ENCODE measurements at places on chromosomes 5 and 9. TPM values are rescaled to one million over a fixed set of nuclear protein-coding genes. Genes with fewer than 3 reads are reported as not detected.

The SLC6A3 gene
- total RNA-seq, result 0.08 TPM

The RNF183 gene
- not detected for total RNA-seq

The FOXI1 gene
- not detected for total RNA-seq

The PCDHGA11 gene
- not detected for total RNA-seq

The ZBTB34 gene
- 8.7 TPM for total RNA-seq

The HRCT1 gene
- total RNA-seq, result not detected

The PRLR gene
- total RNA-seq, result not detected

The PLEKHG4B gene
- total RNA-seq, result 0.10 TPM

The LRRC19 gene
- not detected for total RNA-seq

DNA sequence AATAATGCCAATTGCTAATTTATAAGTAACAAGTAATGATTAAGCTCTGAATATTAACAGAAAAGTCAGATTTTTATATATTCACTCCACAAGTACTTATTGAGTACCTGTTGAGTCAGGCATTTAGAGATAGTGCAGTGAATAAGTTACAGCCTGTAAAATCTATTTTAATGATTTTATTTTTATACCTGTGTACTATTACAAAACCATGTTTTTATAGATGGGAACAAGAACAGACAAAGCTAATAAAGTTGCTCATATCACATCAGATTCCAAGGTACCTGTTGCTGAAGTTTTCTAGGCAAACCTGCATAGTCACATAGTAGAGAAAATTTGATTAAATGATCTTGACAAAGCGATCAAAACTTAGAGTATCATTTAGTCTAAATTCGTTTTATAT, 623.7 kb downstream of the EFNA5 start:
- no peak for DNase-seq

- DNase-seq, result no peak
Measured at GRCh38 chr5:39760385-39761198, 335.8 kb upstream of the DAB2 start.

DNA sequence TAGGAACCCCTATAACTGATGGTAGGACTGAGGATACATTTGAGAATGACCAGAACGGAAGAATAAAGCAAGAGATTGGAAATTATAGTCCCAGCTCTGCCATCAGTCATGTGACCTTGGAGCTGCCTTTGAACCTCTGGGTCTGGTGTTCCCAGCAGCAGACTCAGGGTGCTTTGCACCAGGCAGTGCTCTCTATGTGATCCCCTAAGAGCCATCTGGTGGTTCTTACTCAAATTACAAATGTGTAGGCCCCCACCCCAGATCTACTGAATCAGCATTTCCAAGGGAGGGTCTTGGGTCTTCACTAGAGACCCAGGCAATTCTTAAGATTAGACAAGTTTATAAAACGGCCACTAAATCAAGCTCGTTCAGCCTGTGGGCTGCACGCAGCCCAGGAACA, 40.2 kb upstream of the PRDM12 start:
- no peak for DNase-seq

- no peak for DNase-seq
Measured at GRCh38 chr9:517993-518392, 303.3 kb downstream of the DOCK8 start.

DNA sequence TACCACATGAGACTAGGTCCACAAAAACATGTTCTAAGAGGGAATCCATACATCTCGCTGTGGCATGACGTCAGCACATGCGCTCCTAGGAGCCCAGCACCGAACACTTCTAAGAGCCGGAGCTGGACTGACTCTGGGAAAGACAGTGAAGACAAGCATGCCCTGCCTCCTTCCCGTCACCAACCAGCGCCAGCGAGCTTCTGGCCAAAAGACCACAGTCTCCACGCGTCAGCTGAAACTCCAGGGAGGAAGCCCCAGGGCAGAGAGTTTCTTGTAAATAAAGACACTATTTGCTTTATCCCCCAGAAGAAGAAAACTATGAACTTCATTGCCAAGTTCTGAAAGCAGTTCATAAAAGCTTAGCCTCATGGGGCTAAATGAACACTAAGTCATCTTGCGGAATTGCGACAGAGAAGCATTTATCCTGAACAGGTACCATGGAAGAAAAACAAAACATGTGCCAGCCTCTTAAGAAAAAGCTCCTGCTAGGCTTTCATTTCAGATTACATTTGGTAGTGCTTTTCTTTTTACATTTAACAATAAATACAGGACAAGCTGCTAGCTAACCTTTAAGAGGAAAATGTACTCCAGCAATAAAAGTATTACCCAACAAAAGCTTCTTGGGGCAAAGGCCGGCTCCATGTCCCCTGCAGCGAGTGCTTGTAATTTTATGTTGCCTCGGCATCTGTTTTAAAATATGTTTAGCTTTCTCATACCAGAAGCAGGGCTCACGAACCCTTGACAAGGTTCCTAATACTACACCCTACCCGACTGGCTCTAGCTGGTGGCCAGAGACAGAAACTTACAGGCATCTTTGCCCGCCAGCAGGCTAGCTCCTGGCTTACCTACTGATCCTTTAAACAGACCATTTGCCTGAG, 96.5 kb downstream of the PRRT1B start:
- no peak for DNase-seq

DNA sequence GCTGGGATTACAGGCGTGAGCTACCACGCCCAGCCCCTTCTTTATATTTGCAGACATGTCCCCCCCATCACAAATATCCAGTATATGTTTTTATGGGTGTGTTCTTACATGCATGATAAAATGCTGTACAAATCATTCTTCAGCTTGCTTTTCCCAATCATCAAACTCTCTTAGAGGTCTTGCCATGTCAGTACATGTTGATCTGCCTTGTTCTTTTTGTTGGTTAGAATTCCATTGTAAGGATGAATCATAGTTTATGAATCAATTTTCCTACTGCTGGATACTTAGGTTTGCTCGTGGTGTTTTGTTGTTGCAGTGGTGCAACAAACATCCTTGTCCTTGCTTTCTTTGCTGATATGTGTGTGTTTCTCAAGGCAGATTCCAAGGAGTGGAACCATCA, 79.9 kb upstream of the NEURL1B start:
- no peak for DNase-seq

DNA sequence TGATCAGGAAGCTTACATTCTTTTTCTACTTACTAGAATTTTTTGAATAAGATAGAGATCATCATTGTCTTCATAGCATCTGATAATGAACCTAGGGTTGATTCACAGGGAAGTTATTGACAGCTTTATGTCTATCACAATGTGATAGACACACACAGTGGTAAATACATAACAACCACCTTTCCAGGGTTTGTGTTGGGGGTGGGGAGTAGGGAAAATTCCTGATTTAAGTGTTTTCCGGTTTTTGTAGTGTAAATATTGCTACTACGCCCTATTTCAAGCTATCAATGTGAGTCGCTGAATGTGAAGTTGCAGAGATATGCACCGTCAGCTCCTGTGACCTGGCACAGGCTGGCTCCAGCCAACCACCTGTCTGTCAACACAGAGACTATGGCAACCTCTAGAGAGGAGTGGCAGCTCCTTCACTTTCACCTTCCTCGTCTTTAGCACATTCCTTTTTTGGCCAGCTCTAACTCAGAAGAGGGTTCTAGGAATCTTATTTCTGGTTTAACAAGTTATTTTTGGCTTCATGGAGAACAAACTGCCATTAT, 224.9 kb downstream of the MAT2B start:
- DNase-seq, result no peak

GRCh38 chr9:136787690-136788400, 3.3 kb upstream of the TMEM141 start:
- DNase-seq, result peak; percentile 81

GRCh38 chr5:6490693-6491092, 42.0 kb downstream of the UBE2QL1 start:
- no peak for DNase-seq

- no peak for DNase-seq
Measured at GRCh38 chr5:74401946-74402320, 238.6 kb downstream of the ENC1 start.

- DNase-seq, result no peak
Measured at GRCh38 chr5:893711-894110, 1.0 kb downstream of the TRIP13 start.

GRCh38 chr5:92574023-92574422, 1007.0 kb downstream of the NR2F1-AS1 start:
- no peak for DNase-seq

DNA sequence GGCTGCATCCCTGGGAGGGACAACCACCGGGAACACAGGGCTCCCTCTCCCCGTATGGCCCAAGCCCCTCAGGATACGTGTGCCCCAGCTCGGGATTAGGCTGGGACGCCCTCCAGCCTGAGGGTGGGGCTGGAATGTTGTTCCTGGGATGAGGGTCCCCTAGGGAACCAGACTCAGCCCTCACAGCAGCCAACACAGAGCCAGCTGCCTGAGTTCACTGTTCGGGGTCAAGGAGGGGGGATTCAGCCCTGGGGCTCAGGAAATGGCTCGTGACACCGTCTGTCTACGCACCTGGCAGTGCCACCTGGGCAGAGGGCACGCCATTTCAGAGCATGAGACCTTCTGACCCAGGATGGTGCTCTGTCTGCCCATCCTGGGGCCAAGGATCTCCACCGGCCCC, 8.9 kb downstream of the RNF44 start:
- DNase-seq, result no peak

DNA sequence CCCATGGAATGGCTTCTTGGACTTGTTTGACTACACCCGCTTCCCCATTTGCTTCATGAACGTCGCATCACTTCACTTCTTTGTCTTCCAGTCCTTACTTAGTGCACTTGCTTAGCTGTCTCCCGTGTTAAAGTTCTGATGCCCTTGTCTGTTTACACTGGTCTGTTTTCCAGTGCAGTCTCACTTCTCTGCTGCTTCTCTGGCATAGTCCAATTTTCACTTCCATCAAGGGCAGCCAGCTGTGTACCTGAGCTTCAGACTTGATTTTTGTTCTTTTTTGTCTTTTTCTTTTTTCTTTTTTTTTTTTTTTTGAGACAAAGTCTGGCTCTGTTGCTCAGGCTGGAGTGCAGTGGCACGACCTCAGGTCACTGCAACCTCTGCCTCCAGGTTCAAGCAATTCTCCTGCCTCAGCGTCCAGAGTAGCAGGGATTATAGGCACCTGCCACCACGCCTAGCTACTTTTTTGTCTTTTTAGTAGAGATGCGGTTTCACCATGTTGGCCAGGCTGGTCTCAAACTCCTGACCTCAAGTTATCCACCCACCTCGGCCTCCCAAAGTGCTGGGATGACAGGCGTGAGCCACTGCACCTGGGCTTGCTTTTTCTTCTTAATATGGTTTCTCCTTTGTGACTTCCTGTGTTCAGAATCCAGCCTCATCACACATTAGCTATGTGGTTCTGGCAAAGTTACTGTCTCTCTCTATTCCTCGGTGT, 75.4 kb downstream of the LRRC70 start:
- no peak for DNase-seq

- no peak for DNase-seq
Measured at GRCh38 chr9:101465326-101465915, 29.8 kb upstream of the ALDOB start.

DNA sequence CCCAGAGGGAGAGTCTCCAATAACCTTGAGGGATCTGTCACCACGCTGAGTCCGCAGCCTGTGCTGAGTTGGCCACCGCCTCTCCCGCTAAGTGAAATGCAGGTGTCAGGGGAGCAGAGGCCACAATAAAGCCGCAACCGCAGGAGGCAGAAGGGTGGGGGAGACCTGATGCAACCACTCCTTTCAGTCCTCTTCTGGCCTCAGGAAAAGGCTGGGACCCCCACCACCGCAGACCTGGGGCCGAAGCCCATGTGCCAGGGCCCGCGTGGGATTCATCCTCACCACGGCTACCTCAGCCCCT, 576 bp downstream of the MAP1B start:
- no peak for DNase-seq

GRCh38 chr5:112205846-112206245, 213.2 kb downstream of the EPB41L4A start:
- DNase-seq, result no peak

- no peak for DNase-seq
Measured at GRCh38 chr9:115109486-115109885, 8.5 kb downstream of the TNC start.

- no peak for DNase-seq
Measured at GRCh38 chr5:54443270-54443669, 12.2 kb upstream of the HSPB3 start.

- no peak for DNase-seq
Measured at GRCh38 chr9:127973169-127974000, 7.4 kb downstream of the EEIG1 start.

DNA sequence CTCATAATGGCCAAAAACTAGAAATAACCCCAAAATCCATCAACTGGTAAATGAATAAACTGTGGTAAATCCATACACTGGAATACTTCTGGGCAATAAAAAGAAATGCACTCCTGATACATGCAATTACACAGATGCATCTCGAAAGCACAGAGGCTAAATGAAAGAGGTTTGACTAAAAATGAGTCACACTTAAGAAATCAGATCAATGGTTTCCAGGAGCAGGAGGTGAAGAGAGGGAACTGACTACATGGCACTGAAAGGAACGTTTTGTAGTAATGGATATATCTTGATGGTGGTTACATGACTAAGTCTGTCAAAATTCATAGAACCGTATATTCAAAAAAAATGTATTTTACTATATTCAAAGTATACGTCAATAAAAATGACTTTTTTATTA, 42.4 kb downstream of the STRBP start:
- DNase-seq, result no peak

GRCh38 chr9:15306068-15306756, 804 bp downstream of the TTC39B start:
- peak; percentile 58 for DNase-seq

DNA sequence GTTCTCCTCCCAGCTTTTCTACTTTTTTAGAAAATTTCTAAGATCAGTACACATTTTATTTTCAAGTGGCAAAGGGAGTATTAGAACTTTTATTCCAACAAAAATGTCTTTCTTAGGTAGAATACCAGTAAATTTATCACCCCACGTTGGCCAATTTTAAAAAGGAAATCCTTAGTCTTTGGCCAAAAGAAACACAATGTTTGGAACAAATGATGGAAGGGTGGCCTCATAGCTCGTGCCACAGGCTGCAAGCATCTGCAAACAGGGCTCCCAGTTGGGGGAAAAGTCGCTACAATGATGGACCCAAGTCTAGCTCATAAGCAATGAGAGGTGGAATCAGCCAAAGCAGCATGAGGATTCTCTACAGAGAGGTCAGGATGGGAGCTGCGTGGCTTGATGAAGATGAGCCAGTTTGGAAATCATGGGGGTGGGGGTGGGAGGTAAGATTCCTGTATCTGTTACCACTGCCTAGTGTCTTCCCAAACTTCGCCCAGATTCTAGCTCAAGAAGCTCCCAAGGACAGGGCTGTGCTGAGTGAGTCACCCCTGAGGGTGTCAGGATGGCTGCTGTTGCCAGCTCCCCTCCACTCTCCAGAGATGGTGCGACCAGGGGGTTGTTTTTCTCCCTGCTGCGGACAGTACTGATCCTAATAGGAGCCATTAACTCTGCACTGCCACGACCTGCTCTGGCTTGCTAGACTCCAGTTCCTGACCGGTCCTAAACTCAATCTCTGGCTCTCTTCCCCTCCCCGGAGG, 75.6 kb downstream of the DCP2 start:
- DNase-seq, result no peak

GRCh38 chr9:117714282-117714681, 10.1 kb downstream of the TLR4 start:
- DNase-seq, result peak; percentile 7

GRCh38 chr9:100720922-100721321, 143.0 kb downstream of the CAVIN4 start:
- DNase-seq, result no peak

All from activated CD4-positive, alpha-beta T cell treated with anti-CD3 and anti-CD28 coated beads, Interleukin-2, amount 10 ng/mL, durations not matched to agents 7 days and 5 days (primary cell).